HL-60 (cell line): ENCODE measurements at places on chromosomes 7 and 10.
A peak's percentile ranks its signal among the peaks of the same experiment; 100 is the strongest.

GRCh38 chr10:78511324-78512204, 477.9 kb downstream of the RPS24 start:
- DNase-seq, result no peak

GRCh38 chr10:72690071-72690755, 1.7 kb upstream of the MCU start:
- no peak for DNase-seq

DNA sequence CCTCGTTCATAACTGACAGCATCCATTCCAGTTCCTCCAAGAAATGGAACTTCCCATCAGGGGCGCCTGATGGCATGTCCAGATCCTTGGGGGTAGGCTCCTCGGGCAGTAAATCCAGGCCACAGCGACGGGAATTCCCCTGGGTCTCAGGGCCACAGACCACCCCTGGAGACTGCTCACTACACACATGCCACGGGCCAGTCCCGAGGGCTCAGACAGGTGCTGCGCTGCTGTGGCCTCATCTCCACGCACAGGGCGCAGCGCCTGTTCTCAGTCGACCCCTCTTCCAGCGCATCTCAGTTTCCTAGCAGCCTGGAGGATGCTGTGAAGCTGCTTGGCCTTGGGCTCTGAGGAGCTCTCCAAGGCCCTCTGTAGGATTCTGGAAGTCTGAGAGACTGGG, 473.5 kb upstream of the FOXK1 start:
- DNase-seq, result no peak

DNA sequence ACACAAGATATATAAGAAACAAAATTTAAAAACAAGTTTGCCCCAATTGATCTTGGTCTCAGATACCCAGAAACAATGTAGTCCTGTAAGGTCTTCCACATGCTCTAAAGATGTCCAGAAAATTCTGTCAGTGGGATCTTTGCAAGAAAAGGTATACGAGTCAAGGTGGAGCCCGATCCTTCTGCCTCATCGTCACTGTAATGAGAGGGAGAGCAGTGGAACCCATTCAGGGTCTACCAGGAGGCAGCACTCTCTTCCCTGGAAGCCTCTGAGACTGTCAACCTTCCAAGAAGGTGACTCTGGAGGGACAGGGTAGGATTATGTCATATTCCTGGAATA, 112.8 kb downstream of the JCAD start:
- no peak for DNase-seq

- DNase-seq, result peak; percentile 44
These were observed 11.9 kb downstream of the FLNC start for GRCh38 chr7:128841921-128842673.

DNA sequence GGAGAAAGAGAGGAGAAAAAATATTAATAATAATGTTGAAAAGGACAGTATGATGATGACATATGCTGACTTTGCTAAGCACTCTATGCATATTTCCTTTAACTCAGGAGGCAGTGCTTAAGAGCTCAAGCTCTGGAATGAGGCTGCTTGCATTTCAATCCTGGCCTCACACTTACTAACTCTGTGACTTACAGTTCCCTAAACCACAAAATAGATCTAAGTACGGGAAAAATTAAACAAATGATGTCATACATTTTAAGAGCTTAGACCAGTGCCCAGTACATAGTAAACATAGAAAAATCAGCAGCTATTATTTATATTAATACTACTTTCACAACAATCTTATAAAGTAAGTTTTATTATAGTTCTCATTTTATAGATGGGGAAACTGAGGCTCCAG, 61.3 kb downstream of the GFRA1 start:
- DNase-seq, result no peak
